ENCODE measurements at places on chromosomes 12 and 14.

DNA sequence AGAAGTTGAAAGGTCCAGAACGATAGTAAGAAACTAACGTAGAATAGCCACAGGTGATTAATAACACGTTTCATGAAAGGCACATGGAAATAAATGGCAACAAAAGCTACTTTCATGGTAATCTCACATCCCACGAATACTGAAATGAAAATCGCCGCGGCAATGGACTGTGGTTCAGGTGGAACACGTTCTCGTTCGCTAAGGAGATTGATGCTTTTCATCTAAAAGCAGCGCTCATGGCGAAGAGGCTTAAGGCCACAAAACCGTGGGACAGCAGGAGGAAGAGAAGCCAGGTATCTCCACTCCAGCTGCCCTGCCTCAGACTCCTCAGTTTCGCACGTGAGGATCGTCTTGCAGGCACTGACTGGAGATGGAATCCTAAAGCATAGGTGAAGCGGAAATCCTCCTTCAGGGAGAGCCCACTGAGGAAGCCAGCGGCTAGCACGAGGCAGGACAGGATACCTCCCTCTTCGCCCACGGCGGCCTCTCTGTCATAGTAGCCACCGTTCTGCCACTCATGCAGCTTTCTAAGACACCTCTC, 696 bp upstream of the GPHN start:
- no peak for DNase-seq
- peaks cover 7% of the 10 kb centered on the region for H3K4me1 ChIP-seq
- H3K36me3 ChIP-seq = no peaks in the 10 kb centered on the region
- H3K27ac ChIP-seq = peak overlapping the region; percentile 63
- H3K27me3 ChIP-seq = no peaks in the 10 kb centered on the region

- no peaks in the 10 kb centered on the region for H3K4me1 ChIP-seq
- H3K36me3 ChIP-seq = no peaks in the 10 kb centered on the region
- no peak overlapping the region for H3K27ac ChIP-seq
- no peak for DNase-seq
- no peaks in the 10 kb centered on the region for H3K27me3 ChIP-seq
These were observed 318.1 kb downstream of the AEBP2 start for GRCh38 chr12:19757317-19757877.

- DNase-seq = no peak
- no peak overlapping the region for H3K4me3 ChIP-seq
- H3K27me3 ChIP-seq = no peaks in the 10 kb centered on the region
- no peak overlapping the region for H3K27ac ChIP-seq
- peaks cover 18% of the 10 kb centered on the region for H3K4me1 ChIP-seq
- H3K36me3 ChIP-seq = peaks cover 64% of the 10 kb centered on the region
These were observed 10.3 kb downstream of the GPX2 start for GRCh38 chr14:64932231-64932630.

GRCh38 chr12:62003701-62004100, 256.5 kb upstream of the USP15 start:
- no peak for DNase-seq
- no peak overlapping the region for H3K27ac ChIP-seq
- no peaks in the 10 kb centered on the region for H3K36me3 ChIP-seq
- H3K4me3 ChIP-seq = no peak overlapping the region
- H3K27me3 ChIP-seq = no peaks in the 10 kb centered on the region

DNA sequence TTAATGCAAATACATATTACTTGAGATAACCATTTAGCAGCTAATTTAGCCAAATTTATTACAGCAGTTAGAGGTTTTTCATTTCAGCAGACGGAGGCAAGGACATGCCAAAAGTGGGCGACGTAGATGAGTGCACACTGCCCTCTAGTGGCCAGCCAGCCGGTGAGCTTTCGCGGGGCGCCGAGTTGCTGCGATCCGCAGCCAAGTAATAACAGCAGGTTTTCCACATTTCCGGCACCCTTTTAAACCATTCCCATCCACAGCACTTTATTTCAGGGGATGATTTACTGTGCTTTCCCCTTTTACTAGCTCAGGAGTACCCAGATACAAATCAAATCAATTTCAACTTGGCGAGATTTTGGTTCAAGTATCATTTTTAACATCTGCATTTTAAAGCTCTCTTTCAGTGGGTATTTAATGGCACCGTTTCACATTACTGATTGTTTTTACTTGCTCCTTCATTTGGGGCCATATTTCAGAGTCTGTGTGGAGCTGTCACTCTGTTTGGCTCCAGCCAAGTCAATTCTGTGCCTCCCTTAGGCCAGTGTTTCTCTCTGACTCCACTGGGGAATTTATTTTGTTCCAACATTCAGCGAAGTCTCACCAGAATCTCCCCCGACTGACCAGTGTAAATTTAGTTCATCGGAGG, 158.0 kb downstream of the EGLN3 start:
- no peaks in the 10 kb centered on the region for H3K36me3 ChIP-seq
- H3K27me3 ChIP-seq = no peaks in the 10 kb centered on the region
- no peak overlapping the region for H3K4me3 ChIP-seq
- no peaks in the 10 kb centered on the region for H3K4me1 ChIP-seq
- no peak overlapping the region for H3K27ac ChIP-seq
